ENCODE measurements at places on chromosomes 11 and 22.
A peak's percentile ranks its signal among the peaks of the same experiment; 100 is the strongest.

GRCh38 chr11:41879214-41879613 lies 419.8 kb upstream of the LRRC4C start:
- DNase-seq: no peak

GRCh38 chr22:29275819-29276565 lies 7.9 kb downstream of the EWSR1 start:
- DNase-seq: no peak

DNA sequence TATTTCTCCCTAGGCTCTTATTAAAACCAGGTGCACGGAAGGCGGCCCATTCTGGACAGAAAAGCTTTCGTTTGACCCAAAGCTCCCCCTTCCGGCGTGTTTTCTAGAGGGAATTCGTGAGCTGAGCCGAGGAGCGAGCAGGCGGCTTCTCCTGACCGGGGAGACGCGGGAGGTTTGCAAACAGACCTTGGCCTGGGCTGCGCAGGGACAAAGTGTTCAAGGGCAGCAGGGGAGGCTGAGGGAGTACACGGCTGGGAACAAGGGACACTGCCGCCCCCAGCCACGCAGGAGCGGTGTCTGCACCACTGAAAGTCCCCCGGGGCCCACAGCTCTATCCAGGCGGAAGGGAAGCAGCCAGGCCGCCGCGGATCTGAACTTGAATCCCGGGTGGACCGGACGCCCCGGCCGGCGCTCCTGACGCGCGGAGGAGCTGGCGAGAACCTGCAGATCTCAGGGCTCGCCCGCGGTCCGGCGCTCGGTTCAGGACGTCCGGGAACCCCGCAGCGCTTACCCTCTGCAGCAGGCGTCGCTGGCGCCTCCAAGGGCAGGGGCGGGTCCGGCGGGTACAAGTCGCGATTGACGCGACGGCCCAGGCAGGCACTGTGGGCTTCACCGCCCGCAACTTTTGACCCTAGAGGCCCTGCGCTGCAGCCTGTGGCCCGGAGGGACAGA lies 101.9 kb downstream of the WT1 start:
- DNase-seq: no peak

- no peak for DNase-seq
Observed at GRCh38 chr11:3854660-3854976, 846 bp upstream of the STIM1 start.

- no peak for DNase-seq
Observed at GRCh38 chr11:24386546-24387397, 110.1 kb upstream of the LUZP2 start.

GRCh38 chr22:20061481-20061861 lies 18.6 kb upstream of the DGCR8 start:
- DNase-seq: no peak

DNA sequence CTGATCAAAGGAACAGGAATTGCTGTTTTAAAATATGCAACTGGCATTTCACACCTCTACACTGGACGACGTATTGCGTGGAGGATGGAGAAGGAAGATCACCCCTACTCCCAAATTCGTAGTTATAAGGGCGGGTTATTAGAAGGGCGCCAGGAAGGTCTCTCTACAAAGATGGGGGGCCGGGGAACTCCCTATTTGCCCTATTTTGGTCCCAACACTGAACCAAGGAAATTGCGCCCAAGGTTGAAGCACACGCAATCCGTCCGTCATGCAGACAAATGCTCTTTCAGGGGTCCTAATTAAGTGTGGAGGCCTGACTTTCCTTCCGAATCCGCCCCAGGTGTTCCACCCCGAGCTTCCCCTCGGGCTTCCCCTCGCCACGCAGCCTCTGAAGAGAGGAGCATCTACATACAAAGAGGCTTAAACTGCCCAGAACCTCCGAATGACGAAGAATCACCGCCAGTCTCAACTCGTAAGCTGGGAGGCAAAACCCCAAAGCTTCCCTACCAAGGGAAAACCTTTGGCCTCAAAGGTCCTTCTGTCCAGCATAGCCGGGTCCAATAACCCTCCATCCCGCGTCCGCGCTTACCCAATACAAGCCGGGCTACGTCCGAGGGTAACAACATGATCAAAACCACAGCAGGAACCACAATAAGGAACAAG lies 396 bp downstream of the NPAT start:
- DNase-seq: no peak

DNA sequence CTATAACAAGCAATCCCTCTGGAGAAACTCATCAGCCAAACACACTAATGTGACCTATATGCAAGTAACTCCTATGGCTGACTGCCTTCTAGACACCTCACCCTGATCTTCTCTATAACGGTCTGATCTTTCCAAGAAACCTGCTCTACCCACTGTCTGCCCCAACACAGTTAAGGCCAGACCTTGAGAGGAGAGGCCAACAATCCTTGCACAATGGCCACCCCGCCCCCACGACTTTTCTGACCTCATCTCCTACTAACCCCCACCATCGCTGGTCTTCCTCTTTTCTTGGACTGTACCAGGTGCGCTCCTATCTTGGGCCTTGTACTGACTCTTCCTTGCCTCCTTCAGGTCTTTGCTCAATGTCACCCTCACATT lies 12.5 kb downstream of the HIRA start:
- DNase-seq: no peak

DNA sequence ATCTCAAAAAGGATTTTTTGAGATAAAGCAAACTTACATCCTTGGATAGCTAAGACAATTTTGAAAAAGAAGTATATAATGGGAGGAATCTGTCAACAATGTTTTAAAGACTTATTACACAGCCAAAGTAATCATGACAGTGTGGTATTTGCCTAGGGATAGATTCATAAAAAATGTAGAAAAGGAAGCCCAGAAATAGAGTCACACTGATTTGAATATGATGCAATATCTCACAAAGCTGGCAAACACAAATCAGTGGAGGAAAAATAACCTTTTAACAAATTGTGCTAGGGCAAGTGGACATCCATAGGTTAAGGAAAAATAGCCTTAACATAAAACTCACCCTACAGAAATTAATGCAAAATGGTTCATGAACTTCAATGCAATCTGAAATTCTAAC lies 6.0 kb downstream of the XKR3 start:
- DNase-seq: no peak

- no peak for DNase-seq
Observed at GRCh38 chr22:35148866-35149548, 83.0 kb downstream of the ISX start.

GRCh38 chr22:19105867-19106802 lies 16.1 kb downstream of the DGCR2 start:
- no peak for DNase-seq

DNA sequence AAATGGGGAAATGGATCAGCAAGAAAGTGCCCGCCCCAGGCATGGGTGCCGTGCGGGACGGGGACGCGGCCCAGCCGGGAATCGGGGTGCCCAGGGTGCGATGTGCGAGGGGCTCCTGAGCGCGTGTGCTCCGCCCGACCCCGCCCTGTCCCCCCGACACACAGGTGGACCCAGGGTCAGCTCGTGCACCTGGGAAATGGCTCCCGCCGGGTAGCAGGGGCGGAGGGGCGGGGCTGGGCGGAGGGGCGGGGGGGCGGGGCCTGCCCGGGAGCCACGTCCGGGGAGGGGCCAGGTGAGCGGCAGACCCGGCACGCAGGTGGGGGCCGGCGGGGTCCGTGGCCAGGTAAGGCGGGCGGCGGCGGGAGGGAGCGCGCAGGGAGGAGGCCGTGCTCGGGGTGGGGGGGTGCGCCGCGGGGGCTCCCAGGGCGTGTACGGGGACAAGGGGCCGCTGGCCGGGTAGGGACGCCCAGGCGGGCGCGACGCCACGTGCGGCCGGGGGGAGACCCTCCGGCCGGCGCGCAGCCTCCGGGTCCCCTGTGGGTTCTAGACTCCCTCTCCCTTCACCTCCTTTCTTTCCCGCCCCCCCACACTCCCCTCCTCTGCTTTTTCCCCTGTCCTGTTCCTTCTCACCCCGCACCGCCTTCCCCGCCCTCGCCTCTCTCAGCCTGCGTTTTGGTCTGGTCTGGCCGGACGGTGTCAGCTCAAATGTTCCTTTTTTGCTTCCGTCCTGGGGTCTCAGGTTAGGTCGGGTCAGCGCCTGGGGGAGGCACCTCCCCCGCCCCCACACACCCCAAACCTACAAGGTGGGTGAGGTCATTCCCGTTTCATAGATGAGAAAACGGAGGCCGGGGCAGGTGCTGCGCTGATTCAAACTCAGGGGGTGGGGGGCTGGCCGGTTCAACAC lies at the start of gene ARHGAP8:
Gene ARHGAP8, plus strand, starts transcription at position 291 of the 904 bp plus-strand sequence. CDS start 33,953 bp downstream, outside the sequence.
- peak; percentile 27 for DNase-seq

- DNase-seq: no peak
Observed at GRCh38 chr11:57324154-57324885, 432 bp downstream of the TNKS1BP1 start.

DNA sequence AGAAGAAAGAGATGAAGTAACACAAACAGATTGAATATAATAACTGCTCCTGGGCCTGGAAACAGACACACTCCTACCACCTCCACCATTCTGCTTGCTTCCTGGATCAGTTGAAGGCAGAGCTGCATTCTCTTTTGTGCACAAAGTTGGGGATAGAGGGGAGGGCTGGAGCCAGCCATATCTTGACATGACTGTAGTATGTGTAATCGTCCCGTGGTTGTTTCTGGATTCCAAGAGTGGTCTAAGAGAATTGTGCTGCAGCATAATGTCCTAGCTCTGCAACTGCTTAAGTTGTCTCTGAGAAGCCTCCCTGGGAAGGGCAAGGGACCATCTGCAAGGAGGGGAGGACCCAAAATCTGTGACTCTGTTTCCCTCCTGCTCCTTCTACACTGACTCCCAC lies 3.2 kb downstream of the CRY2 start:
- DNase-seq: no peak

GRCh38 chr11:111688013-111688412 lies 78.2 kb downstream of the PPP2R1B start:
- DNase-seq: no peak

DNA sequence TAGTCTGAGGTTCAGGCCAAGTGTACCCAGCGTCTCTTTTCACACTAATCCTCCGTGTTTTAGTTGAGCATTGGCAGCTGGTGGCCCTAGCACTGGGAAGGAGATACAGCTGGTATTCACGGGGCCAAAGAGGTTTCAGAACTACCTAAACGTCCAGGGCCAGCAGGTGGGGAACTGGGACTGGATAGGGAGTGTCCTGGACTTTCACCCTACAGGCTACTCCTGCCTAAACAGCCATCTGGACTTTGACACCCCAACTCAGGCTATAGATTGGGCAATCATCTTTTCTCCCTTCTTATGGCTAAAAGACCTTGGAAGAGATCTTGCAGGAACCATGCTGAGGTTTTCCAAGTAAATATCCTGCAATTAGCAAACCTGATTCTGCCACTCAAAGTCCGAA lies 2.8 kb downstream of the SPON1 start:
- no peak for DNase-seq

DNA sequence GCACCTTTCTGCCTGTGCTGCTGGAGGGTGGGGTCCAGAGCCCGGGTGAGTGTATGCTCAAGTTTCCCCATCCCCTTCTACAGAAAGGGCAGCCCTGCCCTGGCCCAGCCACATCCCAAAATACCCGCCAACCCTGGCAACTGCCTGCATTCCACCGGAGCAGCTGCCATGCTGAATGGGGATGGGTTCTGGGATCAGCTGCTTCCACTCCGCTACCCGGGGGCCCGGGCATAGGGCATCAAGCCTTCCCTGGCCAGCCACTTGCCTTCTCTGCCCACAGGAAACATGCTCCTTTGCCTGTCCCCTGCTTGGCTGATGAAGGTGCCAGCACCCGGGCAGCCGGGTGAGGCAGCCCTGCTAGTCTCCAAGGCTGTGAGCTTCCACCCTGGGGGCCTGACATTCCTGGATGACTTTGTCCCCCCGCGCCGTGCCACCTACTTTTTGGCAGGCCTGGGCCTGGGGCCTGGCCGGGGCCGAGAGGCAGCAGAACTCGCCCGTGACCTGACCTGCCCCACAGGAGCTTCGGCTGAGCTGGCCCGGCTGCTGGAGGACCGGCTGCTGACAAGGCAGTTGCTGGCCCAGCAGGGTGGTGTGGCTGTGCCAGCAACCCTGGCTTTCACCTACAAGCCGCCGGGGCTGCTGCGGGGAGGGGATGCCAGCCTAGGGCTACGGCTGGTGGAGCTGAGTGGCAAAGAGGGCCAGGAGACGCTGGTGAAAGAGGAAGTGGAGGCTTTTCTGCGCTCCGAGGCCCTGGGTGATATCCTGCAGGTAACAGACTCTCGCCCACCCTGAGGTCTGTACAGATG lies 3.2 kb downstream of the CARNS1 start:
- DNase-seq: no peak

- DNase-seq: no peak
Observed at GRCh38 chr11:202490-202889, 4.7 kb downstream of the BET1L start.

DNA sequence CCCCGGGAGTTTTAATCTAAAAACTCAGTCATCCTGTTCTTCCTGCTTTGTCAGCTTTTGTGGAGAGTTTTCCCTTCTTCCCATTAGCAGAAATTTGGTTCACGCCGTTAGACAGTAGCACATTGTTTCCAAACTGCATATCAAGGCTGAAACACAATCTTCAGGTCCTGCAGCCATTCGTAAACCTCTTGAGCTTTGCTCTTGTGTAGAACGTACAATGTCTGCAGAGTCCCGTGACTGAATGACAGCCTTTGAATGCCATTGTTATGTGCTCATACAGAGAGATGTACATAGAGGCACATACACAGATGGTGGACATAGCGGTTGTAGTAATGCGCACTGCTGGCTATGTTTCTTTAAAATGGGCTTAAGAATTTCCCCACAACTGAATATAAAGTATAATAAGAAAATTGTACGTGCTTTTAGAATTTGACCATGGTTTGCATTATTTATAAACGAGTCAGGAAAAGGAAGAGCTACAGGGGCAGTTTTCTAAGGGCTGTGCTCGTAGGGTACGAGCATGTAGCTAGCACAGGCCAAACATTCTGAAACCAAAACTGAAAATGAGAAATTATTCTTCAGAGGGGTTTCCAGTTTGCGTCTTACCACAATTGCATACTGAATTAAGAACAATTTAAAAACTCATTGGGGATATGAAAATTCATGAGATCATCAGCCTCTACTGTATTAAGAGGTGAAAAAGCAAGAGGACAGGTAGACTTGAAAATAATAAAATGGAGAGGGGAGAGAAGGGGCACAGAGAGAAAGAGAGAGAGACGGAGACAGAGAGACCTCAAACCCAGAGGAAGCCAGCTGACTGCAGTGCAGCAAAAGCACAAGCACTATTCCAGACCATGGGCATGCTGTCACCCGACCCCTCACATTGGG lies 310.1 kb downstream of the CADM1 start:
- DNase-seq: no peak

DNA sequence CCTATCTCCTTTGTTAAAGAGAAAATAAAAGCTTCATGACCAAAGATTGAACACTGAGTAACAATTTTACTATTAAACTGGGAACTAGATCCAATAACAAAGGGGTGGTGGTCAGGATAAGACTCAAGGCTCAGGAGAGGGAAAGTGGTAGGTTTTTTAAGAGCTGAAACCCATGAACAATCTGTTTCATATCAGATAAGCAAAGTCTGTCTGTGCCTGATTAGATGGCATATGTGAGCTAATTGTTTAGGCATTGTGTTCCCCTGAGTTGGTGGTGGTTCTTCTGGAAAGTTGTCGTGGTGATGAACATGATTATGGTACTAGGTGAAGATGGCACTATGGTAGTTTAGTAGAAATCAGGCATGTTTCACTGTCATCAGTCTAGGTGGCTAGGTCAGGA lies 24.4 kb downstream of the USP47 start:
- no peak for DNase-seq

- no peak for DNase-seq
Observed at GRCh38 chr11:9594267-9595046, 21.0 kb downstream of the WEE1 start.

GRCh38 chr11:76810151-76810853 lies 27.1 kb downstream of the TSKU start:
- no peak for DNase-seq
